Foreskin keratinocyte (primary cell): ENCODE measurements at places on chromosomes 13 and 19. TPM values are rescaled to one million over a fixed set of nuclear protein-coding genes. Genes with fewer than 3 reads are reported as not detected.

IGFL3 gene
- total RNA-seq = 2.3 and 5.2 TPM in 2 replicates

IGSF23 gene
- total RNA-seq = not detected in 2 replicates

IL17D gene
- 0.07 and 0.10 TPM in 2 replicates for total RNA-seq

CABP5 gene
- not detected in 2 replicates for total RNA-seq

THOP1 gene
- 113 and 136 TPM in 2 replicates for total RNA-seq

UGGT2 gene
- total RNA-seq = 13.6 TPM in 2 replicates

ZNF793 gene
- total RNA-seq = 3.4 and 4.9 TPM in 2 replicates

FXYD7 gene
- total RNA-seq = 0.18 TPM in 1 of 2 replicates, not detected in the other

NDFIP2 gene
- total RNA-seq = 88.4 and 98.3 TPM in 2 replicates

CRX gene
- total RNA-seq = not detected in 2 replicates

BCKDHA gene
- total RNA-seq = 15.9 and 18.7 TPM in 2 replicates

GTF2F2 gene
- 45.4 and 49.3 TPM in 2 replicates for total RNA-seq

LILRA2 gene
- not detected in 2 replicates for total RNA-seq

CERS4 gene
- total RNA-seq = 5.2 and 9.9 TPM in 2 replicates

SH2D3A gene
- 49.3 and 57.8 TPM in 2 replicates for total RNA-seq

KANK2 gene
- 12.3 and 14.5 TPM in 2 replicates for total RNA-seq

ZNF177 gene
- 0.49 and 0.51 TPM in 2 replicates for total RNA-seq

SMIM24 gene
- not detected in 2 replicates for total RNA-seq

ZFP28 gene
- total RNA-seq = 8.1 and 8.6 TPM in 2 replicates

TMEM150B gene
- total RNA-seq = not detected in 2 replicates

NUMBL gene
- 10.5 and 12.9 TPM in 2 replicates for total RNA-seq

SIGLEC12 gene
- not detected in 2 replicates for total RNA-seq

PNMA8A gene
- 1.4 TPM in 2 replicates for total RNA-seq

FGF21 gene
- not detected in 2 replicates for total RNA-seq

ZNF850 gene
- total RNA-seq = 2.1 and 2.2 TPM in 2 replicates

SPIB gene
- total RNA-seq = not detected in 2 replicates

C5AR1 gene
- total RNA-seq = 0.04 TPM in 1 of 2 replicates, not detected in the other
